ENCODE measurements at places on chromosomes 4 and X.

DNA sequence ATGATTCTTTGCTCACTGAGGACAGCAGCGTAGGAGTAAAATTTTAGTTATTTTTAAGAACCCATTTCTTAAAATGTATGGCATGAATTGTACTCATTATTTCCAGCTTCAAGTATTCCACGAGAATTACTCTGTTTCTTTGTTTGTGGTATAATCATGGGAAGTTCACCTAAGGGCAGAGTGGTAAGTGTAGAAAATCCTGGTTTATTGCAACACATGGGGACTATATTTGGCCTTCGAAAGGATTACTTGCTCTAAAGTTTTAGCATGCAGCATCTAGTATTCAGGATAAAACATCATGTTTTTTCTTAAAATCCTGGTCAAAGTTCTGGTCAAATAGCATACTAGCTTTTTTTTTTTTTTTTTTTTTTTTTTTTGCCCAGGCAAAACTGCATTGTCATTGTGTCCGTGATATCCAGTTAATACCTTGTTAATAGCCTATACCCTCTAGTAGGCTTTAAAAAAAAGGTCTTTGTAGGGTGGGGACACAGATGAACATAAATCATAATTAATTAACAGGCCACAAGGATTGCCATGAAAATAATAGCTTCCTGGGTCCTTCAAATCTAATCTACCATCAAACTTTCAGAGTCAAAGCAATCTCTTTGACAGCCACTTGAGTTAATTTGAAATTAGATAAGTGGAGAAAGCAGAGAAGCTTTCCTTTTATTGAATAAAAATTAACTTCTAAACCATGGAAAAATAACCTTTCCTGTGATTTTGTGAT, 44.6 kb upstream of the VEGFC start:
- DNase-seq = no peak

DNA sequence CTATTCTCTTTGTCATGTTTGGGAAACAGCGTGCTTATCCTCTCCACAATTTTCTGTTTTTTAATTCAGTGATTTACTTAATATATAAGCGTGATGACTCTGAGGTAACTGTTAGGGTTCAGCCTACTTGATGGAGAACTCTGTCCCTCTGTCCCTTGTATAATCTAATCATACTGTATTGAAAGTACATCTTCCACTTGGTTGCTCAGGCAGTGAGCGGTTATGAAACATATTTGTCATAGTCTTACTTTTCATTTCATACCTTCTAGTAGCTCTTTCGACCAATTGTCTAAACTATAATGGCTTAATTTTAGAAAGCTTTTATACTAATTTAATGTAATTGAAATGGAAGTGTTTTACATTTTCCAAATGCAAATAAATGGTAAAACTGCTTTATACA, 469.0 kb downstream of the TLL1 start:
- DNase-seq = no peak

GRCh38 chr4:14848229-14848628, 154.1 kb upstream of the CPEB2 start:
- DNase-seq = no peak

DNA sequence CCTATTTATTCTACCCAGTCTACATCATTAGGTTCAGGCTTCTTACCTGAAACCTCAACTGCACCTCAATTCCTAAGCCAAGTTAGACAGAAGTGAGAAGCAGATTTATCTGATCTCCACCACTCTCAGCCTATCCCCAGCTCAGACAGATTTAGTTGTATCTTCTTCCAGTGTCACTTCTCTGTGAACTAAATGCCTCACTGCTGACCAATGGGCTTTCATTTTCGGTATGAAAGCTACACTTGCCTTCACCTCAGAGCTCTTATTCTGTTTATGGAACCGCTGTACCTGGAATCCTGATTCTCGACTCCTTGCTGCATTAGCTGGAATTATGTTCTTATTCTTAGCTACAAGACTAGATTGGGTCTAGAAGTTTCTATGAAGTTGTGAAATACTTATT, 833.2 kb downstream of the CCSER1 start:
- DNase-seq = no peak

GRCh38 chrX:23664496-23664895, 2.8 kb upstream of the PRDX4 start:
- DNase-seq = no peak

- DNase-seq = no peak
These were observed 13.3 kb upstream of the MID1 start for GRCh38 chrX:10633722-10634121.

GRCh38 chr4:48193096-48193836, 59.2 kb upstream of the TXK start:
- no peak for DNase-seq

DNA sequence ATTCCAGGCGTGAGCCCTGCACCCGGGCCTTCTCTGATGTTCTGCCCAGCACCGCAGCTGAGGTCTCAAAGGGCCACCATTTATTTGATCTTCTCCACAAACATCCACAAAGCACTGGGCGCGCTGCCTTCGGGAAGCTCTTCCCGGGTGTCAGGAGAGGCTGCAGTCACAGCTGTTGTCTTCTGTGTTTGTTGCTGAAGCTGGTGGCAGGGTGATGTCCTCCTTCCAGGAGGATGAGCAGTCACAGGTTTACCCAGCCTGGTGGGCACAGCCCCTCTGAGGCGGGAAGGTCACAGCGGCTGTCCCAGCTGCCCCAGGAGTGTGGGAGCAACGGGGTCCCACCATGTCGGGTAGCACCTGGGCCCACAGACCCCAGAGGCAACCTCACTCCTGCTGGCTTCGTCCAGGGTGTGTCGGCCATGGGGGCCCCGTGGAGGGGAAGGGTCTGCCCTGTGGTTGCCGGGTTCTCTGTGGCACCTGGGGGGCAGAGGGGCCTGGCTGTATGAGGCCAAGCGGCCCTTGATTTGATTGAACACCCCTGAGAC, 27.6 kb downstream of the FGFRL1 start:
- no peak for DNase-seq

- DNase-seq = no peak
These were observed 3.5 kb downstream of the FBXL5 start for GRCh38 chr4:15651676-15652075.

GRCh38 chrX:134186362-134187121, 50.4 kb upstream of the CCDC160 start:
- DNase-seq = no peak

GRCh38 chr4:86496094-86497080, 97.7 kb upstream of the PTPN13 start:
- DNase-seq = peak; percentile 45

GRCh38 chr4:84419201-84419600, 79.9 kb downstream of the NKX6-1 start:
- no peak for DNase-seq

DNA sequence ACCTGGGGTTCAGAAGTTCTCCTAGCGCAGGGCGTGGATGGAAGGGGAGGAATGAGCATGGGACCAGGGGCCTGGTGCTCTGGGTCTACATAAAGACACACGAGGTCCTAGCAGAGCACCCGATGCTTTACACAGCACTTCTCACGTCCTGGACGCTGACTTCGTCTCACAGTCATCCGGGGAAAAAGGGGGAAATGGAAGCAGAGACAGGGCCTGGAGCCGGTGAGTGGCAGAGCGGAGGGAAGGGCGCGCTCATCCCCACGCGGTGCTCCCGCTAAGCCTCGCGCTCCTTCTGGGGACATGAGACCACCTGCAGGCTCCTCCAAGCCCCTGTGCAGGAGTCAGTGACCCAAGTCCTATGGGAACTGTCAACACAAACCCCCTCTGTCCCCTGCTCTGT, 157.7 kb downstream of the AFAP1 start:
- DNase-seq = no peak

DNA sequence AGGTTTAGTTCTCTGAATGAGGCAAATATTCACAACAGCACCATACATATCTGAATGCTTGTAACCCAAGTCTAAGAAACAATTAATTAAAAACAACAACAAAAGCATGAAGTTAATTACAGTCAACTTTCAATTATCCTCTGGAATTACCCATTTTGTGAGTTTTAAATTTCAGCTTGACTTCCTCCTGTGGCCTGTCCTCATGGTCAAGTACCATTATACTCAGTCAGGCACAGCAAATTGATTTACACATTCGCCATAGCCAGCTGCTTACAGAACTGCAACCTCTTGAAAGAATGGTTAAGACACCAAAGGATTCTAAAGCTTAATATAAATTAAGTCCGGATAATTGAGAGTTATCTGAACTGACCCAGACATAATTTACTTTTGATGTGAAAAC, 306.5 kb downstream of the CAMK2D start:
- no peak for DNase-seq
